ENCODE measurements at places on chromosomes 7 and 10. TPM values are rescaled to one million over a fixed set of nuclear protein-coding genes. Genes with fewer than 3 reads are reported as not detected.

DNA sequence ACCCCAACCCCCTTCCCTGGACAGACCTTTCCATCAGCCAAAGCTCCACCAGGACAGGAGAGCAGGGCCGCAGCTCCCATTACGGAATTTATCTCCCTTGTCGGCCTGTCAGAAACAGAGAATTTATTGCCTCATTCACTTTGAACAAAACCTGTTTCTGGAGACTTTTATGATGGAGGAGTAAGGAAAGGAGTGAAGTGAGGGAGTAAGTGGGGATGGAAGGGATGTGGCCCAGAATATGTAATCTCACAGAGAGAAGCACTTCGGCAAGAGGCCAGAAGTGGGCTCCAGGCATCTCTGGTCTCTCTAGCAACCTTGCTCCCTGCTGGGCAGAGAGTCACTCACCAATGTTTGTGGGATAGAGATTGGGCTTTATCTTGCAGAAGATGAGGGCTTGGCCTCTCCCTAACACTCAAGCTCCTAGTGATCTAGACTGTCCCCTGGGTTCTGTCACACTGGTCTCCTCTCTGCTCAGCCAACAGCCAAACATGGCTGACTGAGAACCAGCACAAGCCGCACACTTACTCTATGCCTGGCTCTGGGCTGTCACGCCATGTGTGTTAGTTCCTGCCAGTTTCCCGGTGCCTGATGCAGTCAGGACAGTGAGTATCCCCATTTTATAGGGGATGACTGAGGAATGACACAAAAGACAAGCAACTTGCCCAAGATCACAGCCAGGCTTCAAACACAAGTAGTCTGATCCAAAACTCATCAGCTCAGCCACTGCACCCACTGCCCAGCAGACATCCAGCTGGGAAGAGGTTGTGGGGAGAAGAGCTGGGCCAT, 149.4 kb upstream of the ZMIZ1 start:
- DNase-seq: no peak

Gene FEZF1
- not detected for total RNA-seq

Gene NYAP1
- total RNA-seq: 0.59 TPM

DNA sequence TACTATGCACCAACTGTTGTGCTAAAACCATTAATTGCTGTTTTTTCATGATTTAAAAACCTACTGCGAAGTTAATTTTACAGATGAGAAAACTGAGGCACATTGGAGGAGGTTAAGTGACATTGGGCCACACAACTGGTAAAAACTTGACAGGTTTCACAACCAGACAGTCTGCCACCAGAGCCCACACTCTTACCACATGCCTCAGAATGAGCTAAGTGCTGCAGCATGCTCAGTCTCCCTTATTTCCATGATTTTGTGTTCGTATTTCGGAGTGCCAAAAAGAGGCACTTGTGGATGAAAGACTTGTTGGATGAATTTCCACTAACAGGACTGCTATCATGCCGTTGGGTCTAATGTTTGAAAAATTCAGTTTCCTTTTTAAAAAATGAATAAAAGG, 77.4 kb downstream of the PCLO start:
- DNase-seq: no peak

DNA sequence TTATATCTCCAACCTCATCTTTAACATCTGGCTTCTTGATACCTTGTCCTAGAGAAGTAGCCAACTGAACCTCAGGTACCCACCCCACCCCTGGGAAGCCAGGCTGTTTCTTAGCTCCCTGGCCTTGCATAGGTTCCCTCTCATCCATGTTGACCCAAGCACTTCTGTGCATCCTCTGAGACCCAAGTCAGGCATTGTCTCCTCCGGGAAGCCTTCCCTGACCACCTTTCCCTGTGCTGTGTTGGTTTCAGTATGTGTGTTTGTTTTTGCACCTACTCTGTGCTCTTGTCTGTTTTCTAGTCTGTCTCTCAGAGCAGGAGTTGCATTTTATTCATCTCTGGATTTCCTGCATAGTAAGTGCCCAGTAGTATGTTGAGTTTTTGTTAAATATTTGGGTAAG, 93.4 kb upstream of the ANLN start:
- DNase-seq: no peak

Gene EEPD1
- total RNA-seq: 10.5 TPM

Gene HMX3
- not detected for total RNA-seq

Gene DRGX
- not detected for total RNA-seq

DNA sequence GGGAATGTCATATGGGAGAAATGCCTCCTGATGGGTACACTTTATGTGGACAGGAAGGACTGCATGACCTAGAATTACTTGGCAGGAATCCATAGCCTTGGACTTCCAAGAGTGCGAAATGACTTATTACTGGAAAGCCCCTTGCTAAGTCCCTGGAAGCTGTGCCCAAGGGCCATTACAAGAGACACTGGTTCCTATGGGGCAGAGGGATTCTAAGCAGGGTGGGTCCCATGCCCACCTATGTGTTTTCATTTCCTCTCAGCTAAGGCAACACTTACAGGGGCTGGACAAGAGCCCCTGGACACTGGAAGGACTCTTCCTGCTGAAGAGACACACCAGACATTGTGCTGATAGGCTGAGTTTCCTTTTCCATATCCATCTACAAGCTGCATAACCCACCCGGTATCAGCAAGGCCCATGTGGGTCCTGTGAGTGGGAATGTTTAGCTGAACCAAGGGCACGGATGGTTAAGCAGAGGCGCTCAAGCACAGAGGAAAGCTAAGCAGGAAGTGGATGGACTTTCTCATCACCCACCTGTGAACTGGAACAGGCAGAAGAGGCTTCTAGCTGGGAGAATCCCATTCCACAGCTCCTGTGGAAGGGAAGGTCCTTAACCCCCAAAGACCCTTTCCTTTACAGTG, 56.2 kb downstream of the XPNPEP1 start:
- DNase-seq: no peak

GRCh38 chr7:69789563-69789962, 191.3 kb downstream of the AUTS2 start:
- DNase-seq: no peak

DNA sequence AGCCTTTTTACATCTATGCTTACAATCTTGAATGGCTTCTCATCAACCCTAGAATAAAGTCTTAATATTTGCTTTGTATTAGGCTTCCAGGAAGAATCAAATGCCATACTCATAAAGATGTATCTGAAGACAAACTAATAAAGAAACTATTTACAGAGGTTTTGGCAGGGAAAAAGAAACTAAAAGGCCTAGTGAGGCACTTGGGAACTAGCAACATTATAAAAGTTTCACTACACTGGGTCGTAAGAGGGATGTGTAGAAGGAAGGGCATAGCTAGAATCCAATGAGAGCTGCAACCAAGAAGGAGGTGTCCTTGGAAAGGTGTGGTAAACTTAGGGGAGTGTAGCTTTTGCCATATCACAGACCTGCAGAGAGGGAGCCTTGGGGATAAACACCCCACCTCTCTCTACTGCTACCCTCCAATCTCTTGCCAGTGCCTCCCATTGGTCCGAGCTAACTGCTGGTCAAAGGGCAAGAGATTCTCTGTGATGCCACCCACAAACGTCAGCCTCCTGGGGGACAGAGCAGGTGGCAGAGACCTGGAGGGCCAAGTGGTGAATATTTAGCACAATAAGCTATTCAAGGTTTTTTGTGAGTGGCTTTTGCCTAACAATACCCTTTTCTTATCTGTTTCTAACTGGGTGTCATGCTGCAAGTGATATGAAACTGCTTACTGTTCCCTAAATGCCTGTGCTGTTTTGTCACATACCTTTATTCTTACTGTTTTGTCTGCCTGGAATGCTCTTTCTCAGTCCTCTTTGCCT, 60.7 kb downstream of the CPED1 start:
- DNase-seq: no peak

- DNase-seq: no peak
Observed at GRCh38 chr10:126504063-126504760, 115.9 kb upstream of the ADAM12 start.

Gene DENND2A
- 6.9 TPM for total RNA-seq

Gene ITGA8
- 2.0 TPM for total RNA-seq

Gene ASZ1
- total RNA-seq: not detected

Gene TMEM139
- 1.4 TPM for total RNA-seq

Gene EBLN1
- total RNA-seq: not detected

DNA sequence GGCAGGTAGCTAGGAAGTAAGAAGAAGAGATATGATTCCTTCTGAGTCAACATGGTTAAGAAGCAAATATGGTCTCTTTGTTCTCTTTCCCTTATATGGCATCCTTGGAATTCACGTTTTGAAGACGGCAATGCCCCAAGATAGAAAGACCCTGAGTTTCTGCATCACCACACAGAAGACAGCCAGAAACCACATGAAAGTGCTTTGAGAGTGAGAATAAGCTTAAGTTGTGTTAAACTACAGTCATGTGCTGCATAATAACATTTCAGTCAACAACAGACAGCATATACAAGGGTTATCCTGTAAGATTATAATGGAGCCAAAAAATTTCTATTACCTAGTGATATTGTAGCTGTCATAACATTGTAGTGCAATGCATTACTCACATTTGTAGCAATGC, 89.9 kb upstream of the STEAP1 start:
- DNase-seq: no peak

Gene GHRHR
- total RNA-seq: not detected

- no peak for DNase-seq
Observed at GRCh38 chr7:65960351-65961074, 21.5 kb downstream of the GUSB start.

GRCh38 chr7:146514304-146514703, 397.7 kb downstream of the CNTNAP2 start:
- no peak for DNase-seq

Gene MAD1L1
- total RNA-seq: 28.8 TPM

- no peak for DNase-seq
Observed at GRCh38 chr7:69430384-69431021, 167.8 kb upstream of the AUTS2 start.

- DNase-seq: no peak
Observed at GRCh38 chr7:108244110-108244509, 113.9 kb upstream of the LAMB4 start.

Gene CDNF
- total RNA-seq: 6.2 TPM

Gene ADAM12
- 16.4 TPM for total RNA-seq

DNA sequence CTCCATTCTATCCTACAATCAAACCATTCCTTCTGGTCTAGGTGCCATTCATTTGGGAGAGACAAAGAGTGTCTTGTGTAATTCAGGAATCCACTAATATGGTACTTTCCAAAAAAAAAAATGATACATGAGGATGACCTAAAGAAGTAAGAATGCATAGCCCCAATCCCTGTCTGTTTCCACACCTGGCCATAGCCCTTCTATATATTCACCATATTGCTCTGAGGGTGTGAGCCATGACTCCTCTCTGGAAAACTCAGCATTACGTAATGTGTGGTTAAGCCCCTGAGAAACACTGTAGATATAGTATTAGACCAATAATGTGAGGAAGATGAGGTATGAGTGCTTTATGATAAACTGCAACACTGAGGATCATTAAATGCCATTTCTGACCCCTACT, 592.7 kb downstream of the INHBA start:
- DNase-seq: no peak

GRCh38 chr10:42654419-42654818, 16.0 kb upstream of the ZNF33B start:
- no peak for DNase-seq

DNA sequence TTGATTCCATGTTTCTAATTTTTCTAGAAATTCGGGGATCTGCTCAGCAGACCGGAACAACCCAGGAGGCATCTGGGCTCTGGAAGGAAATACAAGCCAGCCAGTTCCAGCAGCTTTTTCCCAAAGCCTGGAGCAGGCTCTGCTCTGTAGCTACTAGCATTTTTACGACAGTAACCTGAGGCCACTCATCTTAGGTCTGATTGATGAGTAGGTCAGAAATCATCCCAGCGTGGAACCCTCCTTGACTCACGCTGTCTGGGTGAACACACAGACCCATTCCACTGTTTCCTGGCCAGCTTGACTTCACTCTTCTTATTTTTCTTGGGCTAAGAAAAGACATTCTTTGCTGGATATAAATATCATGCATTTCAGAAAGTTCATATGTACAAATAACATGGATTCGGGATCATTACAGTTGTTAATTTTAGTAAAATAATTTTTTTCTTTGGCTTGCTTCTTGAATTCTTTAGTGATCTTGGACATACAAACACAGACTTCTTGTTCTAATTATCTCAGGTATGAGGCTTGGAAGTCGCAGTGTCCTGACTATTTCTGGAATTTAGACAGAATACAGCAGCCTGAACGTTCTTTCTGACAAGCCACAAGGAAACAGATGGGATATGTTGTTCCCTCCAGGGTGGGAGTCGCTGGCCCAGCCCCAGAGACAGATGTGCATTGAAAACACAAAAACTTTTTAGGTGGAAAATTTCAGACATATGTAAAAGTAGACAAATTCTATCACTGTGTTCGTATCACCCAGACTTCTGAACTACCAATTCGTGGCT, 54.6 kb upstream of the PITRM1 start:
- DNase-seq: no peak

GRCh38 chr7:124690840-124691239, 74.8 kb downstream of the GPR37 start:
- DNase-seq: no peak

- peak; percentile 86 for DNase-seq
Observed at GRCh38 chr10:49407552-49408137, 11.8 kb upstream of the DRGX start.

DNA sequence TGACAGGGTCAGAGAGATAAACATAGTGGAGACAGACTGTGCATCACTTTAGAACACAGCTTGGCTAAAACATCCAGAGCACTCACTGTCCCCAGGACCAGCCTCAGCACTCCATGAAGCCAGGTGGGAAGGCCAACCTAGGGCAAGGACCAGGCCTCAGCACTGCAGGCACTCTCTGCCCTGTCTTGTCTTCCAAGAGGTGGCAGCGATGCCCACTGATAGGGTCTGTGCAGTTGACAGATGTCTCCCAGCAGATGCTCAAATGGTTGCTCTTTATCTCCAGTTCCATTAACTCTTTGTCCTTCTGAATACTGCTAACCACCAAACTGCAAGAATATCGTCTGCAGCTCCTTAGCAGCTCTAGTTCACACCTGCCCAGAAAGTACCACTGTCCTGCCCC, 9.1 kb downstream of the DDX56 start:
- no peak for DNase-seq

- DNase-seq: no peak
Observed at GRCh38 chr7:128000854-128001265, 30.4 kb downstream of the LRRC4 start.

GRCh38 chr7:94996369-94996768, 89.0 kb downstream of the PPP1R9A start:
- no peak for DNase-seq

DNA sequence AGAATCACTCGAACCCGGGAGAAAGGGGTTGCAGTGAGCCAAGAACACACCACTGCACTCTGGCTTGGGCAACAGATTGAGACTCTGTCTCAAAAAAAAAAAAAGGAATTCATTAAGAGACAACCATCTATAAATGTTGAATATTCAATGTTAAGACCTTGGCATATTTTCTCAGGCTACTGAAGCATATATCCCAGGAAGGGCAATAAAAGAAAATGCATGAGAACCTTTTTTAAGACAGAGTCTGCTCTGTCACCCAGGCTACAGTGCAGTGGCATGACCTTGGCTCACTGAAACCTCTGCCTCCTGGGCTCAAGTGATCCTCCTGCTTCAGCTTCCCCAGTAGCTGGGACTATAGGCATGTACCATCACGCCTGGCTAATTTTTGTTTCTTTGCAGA, 165.0 kb downstream of the JMJD1C start:
- no peak for DNase-seq

- no peak for DNase-seq
Observed at GRCh38 chr10:88903715-88904114, 23.7 kb downstream of the STAMBPL1 start.

Gene PDGFA
- total RNA-seq: 19.8 TPM

Gene PLAC9
- 66.2 TPM for total RNA-seq

GRCh38 chr7:2904202-2904601, 60.1 kb upstream of the GNA12 start:
- DNase-seq: no peak

Measured in breast epithelium (tissue), 4 donors.